ENCODE measurements at places on chromosomes 16 and 17.

- DNase-seq, result no peak
Observed at GRCh38 chr17:75980188-75981018, 1.4 kb downstream of the TEN1 start.

DNA sequence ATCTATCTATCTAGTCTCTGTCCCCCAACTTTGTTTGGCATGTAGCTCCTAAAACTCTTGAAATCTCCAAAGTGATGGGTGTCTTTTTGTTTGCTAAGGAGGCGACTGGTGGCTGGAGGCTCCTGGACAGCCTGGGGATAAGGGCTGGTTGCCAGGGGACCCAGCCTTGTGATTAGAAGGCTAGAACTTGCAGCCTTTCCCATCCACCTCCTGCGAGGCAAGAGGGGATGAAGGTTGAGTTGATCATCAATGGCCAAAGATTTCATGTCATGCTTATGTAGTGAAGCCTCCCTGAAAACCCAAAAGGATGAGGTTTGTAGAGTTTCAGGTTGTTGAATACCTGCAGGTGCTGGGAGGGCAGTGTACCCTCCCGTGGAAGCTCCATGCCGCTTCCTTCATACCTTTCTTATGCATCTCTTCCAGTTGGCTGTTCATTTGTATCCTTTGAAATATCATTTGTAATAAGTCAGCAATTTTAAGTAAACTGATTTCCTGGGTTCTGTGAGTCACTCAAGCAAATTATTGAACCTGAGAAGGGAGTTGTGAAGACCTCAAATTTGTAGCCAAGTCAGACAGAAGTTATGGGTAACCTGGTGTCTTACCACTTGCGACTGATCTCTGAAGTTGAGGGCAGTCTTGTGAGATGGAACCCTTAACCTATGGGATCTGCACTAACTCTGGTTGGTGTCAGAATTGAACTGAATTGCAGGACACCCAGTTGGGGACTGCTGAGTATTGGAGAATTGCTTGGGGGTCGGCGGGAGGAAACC, 202.4 kb downstream of the SEC14L1 start:
- no peak for DNase-seq

DNA sequence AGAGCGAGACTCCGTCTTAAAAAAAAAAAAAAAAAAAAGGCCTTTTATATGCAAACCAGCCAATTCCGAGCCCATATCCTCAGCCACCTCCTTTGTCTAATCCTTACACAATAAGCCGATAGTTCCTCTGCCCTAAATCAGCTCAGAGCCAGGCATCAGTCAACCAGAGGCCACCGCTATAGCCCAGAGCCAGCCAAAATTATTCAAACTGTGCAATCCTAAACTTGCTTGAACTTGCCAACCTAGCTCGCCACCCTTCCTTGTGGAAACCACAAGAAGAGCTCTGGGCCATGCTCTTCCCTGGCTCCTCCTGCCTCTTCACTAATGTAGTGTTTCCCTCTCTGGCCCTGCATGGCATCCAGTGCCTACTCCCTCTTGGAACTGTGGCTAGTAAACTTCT, 17.7 kb downstream of the ITGAL start:
- no peak for DNase-seq

GRCh38 chr17:33491871-33492481, 198.9 kb upstream of the ASIC2 start:
- DNase-seq, result no peak

GRCh38 chr17:30249460-30249859, 14.0 kb upstream of the SLC6A4 start:
- no peak for DNase-seq

DNA sequence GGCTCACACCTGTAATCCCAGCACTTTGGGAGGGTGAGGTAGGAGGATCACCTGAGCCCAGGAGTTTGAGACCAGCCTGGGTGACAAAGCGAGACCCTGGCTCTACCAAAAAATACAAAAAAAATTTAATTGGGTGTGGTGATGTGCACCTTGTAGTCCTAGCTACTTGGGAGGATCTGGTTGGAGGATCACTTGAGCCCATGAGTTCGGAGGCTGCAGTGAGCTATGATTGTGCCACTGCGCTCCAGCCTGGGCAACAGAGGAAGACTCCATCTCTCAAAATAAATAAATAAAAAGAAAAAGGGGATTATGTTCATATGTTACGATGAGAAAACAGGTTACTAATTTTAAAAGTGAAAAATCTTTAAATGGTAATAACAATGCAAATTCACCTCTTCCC, 996 bp downstream of the MLKL start:
- no peak for DNase-seq

DNA sequence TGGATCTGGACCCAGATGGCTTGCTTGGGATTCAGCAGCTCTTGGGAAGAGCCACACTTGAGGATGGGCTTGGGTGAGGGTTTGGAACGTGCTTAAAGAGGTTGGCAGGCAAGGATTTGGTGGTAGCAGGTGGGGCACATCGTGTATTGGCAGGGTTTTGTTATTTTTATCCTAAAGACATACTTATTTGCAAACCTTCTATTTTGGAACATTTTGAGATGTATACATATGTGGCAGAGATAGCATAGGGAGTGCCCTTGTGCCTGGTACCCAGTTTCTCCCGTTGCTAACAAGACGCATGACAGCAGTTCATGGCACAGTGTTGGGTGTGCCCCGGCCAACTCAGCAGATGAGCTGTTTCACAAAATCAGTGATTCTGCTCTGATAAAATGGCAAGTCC, 9.1 kb downstream of the BANP start:
- DNase-seq, result no peak

- no peak for DNase-seq
Observed at GRCh38 chr16:21650521-21650920, 1.9 kb downstream of the IGSF6 start.

DNA sequence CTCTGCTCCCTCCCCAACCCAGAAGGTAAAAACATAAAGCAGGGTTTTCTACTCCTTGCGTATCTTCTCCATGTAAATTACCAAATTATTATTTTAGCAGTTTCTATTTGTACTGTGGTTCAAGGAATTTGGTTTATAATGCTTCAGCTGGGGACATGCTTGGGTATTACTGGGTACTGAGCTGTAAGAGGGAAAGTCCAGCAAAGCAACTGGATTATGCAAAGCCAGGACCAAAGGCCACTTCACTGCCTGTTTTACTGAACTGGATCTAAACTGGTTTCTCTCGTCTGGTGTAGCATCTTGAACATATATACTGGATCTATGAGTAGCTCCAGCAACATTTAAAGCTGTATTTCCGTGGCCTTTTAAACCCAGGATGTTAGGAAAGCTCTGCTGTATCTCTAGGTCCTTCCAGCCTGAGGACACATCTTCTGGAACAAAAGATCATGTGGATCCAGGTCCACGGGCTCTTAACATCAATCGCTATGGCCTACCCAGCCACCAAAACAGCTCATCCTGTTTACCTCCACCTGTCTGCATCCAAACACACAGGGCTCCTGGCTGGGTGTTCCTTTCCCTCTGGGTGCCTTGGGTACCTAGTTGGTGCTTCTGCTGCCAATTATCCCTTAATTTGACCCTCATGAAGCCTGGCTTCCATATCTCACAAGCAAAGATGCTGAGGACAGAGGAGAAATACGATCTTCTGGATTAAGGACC, 7.2 kb downstream of the PMP22 start:
- DNase-seq, result no peak

- no peak for DNase-seq
Observed at GRCh38 chr16:4994719-4995434, 36.7 kb downstream of the SEC14L5 start.

- no peak for DNase-seq
Observed at GRCh38 chr16:35364263-35364662, 1904.9 kb downstream of the TP53TG3F start.

DNA sequence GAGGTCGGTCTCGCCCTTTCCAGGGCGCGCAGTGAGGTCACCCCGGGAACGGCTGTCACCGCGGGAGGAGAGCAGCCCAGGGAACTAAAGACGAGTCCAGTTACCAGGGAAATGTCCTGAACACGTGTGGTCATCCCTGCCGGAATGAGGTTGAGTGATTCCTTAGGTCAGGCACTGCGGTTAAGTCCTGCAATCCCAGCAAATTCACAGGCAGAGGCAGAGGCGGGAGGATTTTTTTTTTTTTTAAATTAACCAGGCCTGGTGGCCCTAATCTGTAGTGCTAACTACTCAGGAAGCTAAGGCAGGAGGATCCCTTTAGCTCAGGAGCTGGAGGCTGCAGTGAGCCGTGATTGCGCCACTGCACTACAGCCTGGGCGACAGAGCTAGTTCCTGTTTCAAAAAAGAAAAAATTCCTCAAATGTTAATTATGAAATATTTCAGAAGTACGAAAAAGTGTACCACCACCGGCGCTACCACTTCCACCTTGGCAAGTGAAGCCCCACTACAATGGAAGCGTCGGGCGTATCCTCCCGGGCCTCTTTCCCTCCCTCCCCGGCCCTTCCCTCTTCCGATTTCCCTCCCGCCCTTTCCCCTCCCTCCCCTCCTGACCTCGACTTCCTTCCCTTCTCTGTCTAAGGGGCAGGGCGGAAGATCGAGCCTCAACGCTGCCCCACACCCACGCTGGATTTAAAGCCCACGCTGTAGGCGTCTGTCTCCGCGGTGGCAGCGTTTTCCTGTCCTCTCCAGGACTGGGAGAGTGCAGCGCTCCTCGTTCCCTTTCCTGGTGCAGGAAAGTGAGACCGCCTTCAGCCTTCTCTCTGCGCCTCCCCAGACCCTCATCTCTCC, 27.3 kb downstream of the SLFN11 start:
- DNase-seq, result no peak

GRCh38 chr17:44338702-44339101, 6.4 kb upstream of the GRN start:
- DNase-seq, result no peak

DNA sequence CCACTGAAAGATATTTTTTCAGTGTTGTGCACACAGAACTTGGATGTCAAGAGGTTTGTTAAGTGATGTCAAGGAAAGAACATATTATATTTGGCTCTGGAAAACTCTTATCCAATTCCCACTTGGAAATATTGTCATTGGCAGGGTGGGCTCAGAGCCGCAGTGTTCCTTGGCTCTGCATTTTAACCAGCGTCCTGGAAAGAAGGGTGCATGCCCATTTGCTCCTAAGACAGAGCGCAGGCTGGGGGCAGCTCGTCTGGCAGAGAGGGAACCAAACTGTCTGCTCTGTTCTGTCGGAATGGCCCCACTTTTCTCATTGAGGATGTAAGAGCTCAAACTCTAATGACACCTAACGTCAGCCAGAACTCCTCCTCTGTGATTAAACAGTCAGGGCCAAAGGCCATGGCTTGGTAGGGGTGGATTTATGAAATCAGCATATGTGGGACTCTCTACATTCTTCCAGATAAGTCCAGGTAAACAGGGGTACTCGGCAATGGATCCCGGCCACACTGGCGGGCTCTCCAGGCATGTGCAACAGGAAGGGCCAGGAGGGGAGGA, 18.0 kb downstream of the SLC47A1 start:
- no peak for DNase-seq

DNA sequence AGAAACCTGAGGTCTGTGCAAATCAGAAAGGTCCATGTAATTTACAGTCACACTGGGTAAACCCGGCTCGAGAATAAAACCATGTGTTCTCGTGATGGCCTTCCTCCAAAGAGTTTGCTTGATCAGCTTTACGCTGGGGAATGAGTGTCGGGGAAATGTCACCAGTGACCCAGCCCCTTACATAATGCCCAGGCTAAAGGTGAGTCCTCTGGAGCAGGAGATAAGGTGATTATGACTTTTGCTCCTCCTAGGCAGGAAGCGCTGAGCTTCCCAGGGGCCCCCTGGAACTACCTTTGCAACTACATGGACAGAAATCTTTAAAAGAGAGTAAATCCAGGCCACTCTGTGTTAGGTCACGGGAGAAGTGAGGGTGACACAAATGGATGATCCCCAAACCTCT, 15.7 kb downstream of the SLC6A4 start:
- no peak for DNase-seq

GRCh38 chr16:64858076-64858475, 263.8 kb downstream of the CDH11 start:
- no peak for DNase-seq

GRCh38 chr16:57988929-57989328, 11.5 kb downstream of the ZNF319 start:
- DNase-seq, result no peak

DNA sequence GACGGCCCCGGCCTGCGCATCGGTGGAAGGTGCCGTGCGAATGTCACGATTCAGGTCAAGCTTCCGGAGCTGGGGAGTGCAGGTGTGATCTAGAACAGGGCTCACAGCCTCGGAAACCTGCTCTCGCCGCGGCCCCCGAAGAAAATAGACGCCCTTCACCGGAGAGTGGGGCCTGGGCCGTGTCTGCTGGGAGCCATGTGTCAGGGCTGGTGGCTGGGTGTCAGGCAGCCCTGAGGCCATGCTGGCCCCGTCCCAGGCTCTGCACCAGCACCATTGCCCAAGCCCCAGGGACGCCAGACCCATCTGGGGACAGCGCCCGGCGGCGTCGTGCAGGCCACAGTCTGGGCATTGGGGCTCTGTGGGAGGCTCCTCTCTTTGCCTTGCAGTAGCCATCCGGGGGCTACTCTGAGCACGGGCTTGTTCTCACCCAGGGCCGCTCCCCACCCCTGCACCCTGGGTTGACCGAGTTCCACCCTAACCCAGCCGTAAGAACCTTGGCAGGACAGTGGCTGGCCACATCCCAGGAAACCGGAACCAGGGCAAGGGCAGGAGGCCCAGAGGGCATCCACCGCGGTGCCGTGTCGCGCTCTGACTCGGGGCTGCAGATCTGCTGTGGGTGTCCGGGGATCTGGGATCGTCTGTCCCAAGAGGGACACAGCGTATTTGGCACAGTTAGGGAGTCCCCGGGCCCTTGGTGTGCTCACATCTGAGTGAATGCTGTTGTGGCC, 5.3 kb upstream of the NUDT16L1 start:
- no peak for DNase-seq

DNA sequence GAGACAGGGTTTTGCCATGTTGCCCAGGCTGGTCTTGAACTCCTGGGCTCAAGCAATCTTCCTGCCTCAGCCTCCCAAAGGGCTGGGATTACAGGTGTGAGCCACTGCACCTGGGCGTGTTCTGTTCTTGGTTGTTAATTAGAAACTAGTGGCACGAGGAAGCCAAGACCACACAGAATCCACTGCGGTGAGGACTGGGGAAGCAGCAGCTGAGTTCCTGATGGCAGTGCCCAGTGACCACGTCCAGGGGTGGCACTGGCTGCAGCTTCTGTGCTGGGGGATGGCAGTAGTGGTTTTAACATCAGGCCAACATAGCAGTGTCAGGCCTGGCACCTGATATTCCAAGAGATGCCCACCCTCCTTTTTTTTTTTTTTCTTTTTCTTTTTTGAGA, 39.7 kb upstream of the NDRG4 start:
- DNase-seq, result no peak

Data from cerebellar nuclear complex (tissue), 1 donor.